ENCODE measurements at places on chromosomes 5 and 9.

GRCh38 chr5:9042241-9042640 lies 503.6 kb downstream of the SEMA5A start:
- DNase-seq = no peak

- DNase-seq = no peak
Measured at GRCh38 chr5:77563475-77563874, 71.4 kb upstream of the WDR41 start.

GRCh38 chr9:135036861-135037465 lies 50.5 kb upstream of the OLFM1 start:
- no peak for DNase-seq

GRCh38 chr9:75664597-75664996 lies 225.9 kb upstream of the PCSK5 start:
- DNase-seq = no peak

DNA sequence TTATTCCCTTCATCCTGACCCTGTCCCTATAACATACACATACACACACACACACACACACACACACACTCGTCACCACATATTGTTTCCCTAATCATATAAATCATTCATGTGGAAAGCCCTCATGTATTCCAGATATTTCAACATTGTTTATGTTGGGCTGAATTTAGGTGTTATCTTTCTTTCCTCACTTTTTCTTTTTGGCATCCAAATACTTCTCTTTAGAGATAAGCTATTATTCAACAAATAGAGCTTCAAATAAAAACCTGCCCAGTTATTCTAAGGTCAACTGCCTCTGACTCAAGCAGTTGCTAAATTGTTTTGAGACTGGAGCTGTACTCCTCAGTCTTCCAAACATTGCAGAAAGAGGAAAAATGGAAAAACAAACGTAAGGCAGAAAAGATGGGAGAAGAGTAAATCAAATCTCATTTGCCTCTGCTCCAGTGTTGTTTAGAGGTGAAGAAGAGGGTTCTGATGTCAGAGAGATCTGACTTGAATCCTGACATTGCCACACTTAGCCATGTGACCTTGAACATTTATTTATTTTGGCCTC lies 215.7 kb downstream of the GAS1 start:
- DNase-seq = no peak

- DNase-seq = no peak
Measured at GRCh38 chr9:68702493-68702892, 2.5 kb upstream of the PIP5K1B start.

DNA sequence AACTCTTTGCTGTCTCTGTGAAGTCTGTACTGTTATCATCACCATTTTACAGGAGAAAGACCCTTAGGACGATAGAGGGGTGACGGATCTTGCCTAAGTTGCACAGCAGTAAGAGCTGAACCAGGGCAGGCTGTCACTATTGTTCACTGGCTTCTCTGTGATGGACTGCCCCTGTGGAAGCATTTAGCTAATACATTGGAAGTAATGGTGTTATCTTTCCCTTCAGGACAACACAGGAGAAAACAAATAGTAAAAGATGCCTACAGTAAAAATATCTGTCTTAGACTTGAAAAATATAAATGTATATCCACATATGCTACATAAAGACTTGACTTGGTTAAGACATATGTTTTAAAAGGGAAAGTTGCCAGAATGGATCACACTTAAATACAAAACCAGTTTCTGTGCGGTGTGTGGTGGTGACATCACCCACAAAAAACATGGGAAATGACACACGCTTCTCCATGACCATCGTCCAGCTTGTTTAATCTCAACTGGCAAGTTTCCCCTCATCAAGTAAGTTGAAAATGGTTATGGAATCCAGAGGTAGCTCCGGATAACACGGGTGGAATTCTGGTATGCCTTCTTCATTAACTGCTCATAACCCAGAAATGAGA lies 351.8 kb downstream of the EBF1 start:
- DNase-seq = no peak

- no peak for DNase-seq
Measured at GRCh38 chr5:125970631-125971307, 452.4 kb upstream of the GRAMD2B start.

- no peak for DNase-seq
Measured at GRCh38 chr5:38569180-38569579, 12.7 kb upstream of the LIFR start.

- DNase-seq = no peak
Measured at GRCh38 chr5:150503386-150503785, 4.5 kb upstream of the NDST1 start.

DNA sequence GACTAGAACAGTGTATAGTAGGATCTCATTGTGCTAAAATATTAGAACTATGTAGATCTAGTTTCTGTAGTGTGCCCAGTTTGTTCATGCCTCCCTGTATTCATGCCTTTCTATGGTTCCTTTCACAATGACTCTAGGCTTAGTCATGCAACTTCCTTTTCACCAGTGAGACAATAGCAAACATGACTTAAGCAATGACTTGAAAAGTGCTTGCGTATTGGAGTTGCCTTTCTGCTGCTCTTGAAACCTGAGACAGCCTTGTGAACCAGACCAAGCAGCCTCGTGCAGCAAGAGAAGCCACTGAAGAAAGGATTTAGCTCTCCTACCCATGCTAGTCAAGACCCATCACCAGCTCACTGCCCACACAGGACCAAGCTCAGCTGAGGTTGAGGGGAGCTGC lies 294.5 kb upstream of the TAS2R1 start:
- DNase-seq = peak; percentile 81

DNA sequence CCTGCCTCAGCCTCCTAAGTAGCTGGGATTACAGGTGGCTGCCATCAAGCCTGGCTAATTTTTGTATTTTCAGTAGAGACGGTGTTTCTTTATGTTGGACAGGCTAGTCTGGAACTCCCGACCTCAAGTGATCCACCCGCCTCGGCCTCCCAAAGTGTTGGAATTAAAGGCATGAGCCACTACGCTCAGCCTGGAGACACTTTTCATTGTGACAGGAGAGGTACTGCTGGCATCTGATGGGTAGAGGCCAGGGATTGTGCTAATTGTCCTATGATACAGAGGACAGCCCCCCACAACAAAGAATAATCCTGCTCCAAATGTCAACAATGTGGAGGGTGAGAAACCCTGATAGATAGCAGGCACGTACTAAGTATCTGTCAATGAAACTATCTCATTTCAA lies 91.3 kb upstream of the SLC25A48 start:
- DNase-seq = no peak

GRCh38 chr5:89105171-89105695 lies 222.2 kb upstream of the MEF2C start:
- DNase-seq = no peak
